Myometrial cell (primary cell): ENCODE measurements at places on chromosomes 13 and 19. TPM values are rescaled to one million over a fixed set of nuclear protein-coding genes. Genes with fewer than 3 reads are reported as not detected.

APBA3 gene
- total RNA-seq = 20.8 and 27.5 TPM in 2 replicates

SULT2A1 gene
- not detected in 2 replicates for total RNA-seq

VSIG10L gene
- total RNA-seq = 0.29 and 0.35 TPM in 2 replicates

ZNF556 gene
- not detected in 2 replicates for total RNA-seq

VN1R2 gene
- total RNA-seq = not detected in 2 replicates

AMER2 gene
- not detected in 2 replicates for total RNA-seq

CYP2F1 gene
- not detected in 2 replicates for total RNA-seq

MZT1 gene
- total RNA-seq = 20.5 and 25.9 TPM in 2 replicates

NALCN gene
- 1.8 and 2.6 TPM in 2 replicates for total RNA-seq

KLK10 gene
- total RNA-seq = not detected in 2 replicates

CFAP97D2 gene
- total RNA-seq = not detected in 2 replicates

ZNF493 gene
- total RNA-seq = 0.58 and 8.3 TPM in 2 replicates

NOVA2 gene
- not detected in 2 replicates for total RNA-seq

GADD45GIP1 gene
- 49.1 and 63.7 TPM in 2 replicates for total RNA-seq

CPAMD8 gene
- 0.71 and 2.6 TPM in 2 replicates for total RNA-seq

INAFM1 gene
- total RNA-seq = 7.8 and 10.1 TPM in 2 replicates

CCDC194 gene
- not detected in 2 replicates for total RNA-seq

KRTDAP gene
- not detected in 2 replicates for total RNA-seq

LGI4 gene
- not detected in 2 replicates for total RNA-seq

BLOC1S3 gene
- 3.2 and 7.8 TPM in 2 replicates for total RNA-seq

ACP7 gene
- total RNA-seq = not detected in 2 replicates

TEAD2 gene
- 36.0 and 38.9 TPM in 2 replicates for total RNA-seq

TMC4 gene
- total RNA-seq = not detected in 2 replicates

FGF14 gene
- total RNA-seq = 1.2 and 1.9 TPM in 2 replicates

OR7G2 gene
- total RNA-seq = not detected in 2 replicates

COL4A2 gene
- 257 TPM in 2 replicates for total RNA-seq

KLF1 gene
- not detected in 2 replicates for total RNA-seq

SIGLEC8 gene
- not detected in 2 replicates for total RNA-seq
